ENCODE measurements at places on chromosomes 5 and 9.

- DNase-seq: no peak
These were observed 211.6 kb downstream of the MAST4 start for GRCh38 chr5:66807743-66808142.

GRCh38 chr9:12166518-12166917, 526.7 kb upstream of the TYRP1 start:
- DNase-seq: no peak

DNA sequence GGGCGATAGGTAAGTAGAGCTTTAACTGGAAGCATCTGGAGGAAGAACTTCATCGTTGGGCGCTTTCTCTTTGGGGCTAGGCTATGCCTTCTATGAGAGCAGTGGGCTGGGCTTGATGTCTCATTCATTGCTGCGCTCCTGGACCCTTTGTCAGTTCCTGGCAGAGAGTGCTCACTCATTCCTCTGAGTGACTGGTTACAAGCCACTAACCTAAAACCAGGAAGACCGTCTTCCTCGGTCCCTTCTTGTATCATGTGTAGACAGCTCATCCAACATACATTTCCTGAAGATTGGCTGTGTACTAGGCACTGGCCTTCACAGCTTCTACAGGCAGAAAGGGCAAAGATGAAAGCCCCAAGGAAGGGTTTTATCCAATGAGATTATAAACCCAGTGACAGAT, 6.4 kb downstream of the SWI5 start:
- DNase-seq: no peak

GRCh38 chr9:16386007-16386826, 484.3 kb downstream of the BNC2 start:
- DNase-seq: no peak

DNA sequence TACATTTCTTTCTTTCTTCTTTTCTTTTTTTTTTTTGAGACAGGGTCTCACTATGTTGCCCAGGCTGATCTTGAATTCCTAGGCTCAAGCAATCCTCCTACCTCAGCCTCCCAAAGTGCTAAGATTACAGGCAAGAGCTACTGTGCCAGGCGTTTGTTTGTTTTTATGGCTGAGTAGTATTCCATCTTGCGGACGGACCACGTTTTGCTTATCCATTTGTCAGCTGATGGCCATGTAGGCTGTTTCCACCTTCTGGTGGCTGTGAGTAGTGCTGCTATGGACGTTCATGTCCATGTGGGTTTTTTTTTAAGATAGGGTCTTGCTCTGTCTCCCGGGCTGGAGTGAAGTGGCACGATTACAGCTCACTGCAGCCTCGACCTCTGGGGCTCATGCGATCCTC, 2.5 kb downstream of the DOK3 start:
- no peak for DNase-seq

DNA sequence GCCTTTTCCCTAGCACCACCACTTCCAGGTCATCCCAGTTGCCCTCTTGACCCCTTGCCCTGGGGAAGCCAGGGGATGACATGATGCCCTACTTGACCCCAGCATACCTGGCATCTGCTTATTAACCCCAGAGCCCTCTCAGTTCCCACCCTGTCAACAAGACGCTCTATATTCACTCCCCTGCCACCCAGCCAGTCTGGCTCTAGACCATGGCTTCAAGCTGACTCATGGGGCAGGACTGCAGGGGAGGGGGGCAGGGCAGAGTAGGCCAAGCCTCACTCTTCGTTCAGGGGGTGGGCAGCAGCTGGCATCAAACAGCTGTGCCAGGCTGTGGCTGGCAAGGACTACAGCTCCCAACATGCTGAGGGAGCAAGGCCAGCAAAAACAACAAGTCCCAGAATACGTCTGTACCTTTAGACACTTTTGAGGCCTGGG, 5.3 kb downstream of the ATOSB start:
- DNase-seq: no peak
